IgD-negative memory B cell (primary cell): ENCODE measurements at places on chromosomes 16 and 17. TPM values are rescaled to one million over a fixed set of nuclear protein-coding genes. Genes with fewer than 3 reads are reported as not detected.

The RRAD gene
- polyA plus RNA-seq, result not detected

The USP22 gene
- 43.2 TPM for polyA plus RNA-seq

The FBXW10B gene
- polyA plus RNA-seq, result not detected

The KRT12 gene
- polyA plus RNA-seq, result not detected

The ITGB3 gene
- 3.4 TPM for polyA plus RNA-seq

The OR1A1 gene
- not detected for polyA plus RNA-seq
